ENCODE measurements at places on chromosomes 12 and 14.

DNA sequence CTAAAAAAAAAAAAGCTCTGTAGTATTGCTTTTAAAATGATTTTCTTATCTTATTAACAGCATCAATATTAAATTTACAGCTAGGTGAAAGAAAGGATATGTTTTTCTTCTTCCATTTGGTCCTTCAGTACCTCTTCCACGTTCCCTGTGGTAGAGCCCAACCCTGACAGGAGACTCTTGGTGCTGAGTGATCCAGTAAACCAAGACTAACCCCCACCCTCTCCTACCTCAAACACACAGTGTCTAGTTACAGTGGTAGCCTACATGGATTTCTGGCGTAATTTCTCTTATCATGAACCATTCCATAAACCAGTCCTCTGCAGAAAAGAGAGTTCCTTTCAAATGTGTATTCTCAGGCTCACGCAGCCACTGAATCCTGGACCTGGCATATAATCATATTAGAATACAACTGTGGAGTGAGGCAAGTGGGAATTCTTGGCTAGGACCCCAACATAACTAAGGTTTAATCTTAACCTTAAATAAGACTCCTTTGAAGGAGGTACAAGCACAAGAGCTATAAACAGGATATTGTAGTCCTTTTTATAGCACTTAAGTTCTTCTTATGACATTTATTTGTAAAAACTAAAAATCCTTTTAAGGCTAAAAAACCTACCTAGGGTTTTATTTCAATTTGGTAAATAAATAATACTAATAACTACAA is 27.1 kb downstream of the TXNRD1 start:
- no peak for DNase-seq

GRCh38 chr12:120584343-120585149 is 3.3 kb upstream of the POP5 start:
- no peak for DNase-seq

DNA sequence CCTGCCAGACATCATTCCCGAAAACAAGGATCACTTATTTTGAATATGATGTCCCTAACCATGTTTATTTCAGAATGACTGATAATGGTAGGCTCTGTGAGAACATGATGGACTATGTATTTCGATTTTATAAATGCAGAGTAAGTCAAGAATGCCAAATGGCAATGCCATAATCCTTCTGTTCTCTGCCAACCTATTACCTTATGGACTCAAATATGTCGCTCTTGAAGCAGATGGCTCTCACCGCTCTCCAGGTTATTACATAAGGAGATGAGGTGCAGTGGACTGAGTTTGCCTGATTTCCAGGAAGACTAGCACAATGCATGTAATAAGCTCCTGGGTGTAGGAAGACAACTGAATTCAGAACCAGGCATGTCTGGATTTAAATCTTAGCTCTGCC is 227.2 kb downstream of the BTG1 start:
- DNase-seq = no peak

DNA sequence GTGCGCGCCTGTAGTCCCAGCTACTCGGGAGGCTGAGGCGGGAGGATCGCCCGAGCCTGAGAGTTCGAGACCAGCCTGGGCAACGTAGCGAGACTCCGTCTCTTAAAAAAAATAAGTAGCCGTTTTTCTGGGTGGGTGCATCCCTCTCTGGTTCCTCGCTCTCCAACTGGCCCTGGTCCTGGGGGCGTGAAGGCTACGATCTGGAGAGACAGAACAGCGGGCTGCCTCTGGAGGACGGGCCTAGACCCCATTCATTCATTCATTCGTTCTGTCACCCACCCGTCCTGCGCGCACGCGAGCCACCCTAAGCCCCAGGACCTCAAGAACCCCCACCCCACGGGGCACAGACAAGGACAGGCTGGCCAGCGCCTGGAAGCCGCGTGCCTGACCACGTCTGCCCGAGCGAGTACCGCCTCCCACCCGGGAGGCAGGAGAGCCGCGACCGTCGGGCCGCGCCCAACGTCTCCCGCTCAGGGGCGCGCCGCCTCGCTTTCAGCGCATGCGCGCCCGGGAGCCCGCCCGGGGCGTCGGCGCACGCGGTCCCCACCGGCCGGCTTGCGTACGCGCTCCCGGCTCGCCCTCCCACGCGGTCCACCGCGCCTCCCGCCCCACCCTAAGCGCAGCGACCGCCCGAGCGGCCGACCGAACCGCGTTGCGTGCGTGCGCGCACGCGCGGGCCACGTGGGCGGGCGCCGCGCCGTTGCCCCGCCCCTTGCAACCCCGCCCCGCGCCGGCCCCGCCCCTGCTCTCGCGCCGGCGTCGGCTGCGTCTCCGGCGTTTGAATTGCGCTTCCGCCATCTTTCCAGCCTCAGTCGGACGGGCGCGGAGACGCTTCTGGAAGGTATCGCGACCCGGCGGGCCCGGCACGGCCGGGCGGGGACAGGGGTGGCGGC is at the start of gene RAN:
RAN (plus strand) TSS at position 781 of the 893 bp plus-strand sequence. CDS start 528 bp downstream, outside the sequence.
- DNase-seq = peak; percentile 94

- DNase-seq = no peak
Observed at GRCh38 chr12:47718531-47718930, 6.8 kb downstream of the ENDOU start.

DNA sequence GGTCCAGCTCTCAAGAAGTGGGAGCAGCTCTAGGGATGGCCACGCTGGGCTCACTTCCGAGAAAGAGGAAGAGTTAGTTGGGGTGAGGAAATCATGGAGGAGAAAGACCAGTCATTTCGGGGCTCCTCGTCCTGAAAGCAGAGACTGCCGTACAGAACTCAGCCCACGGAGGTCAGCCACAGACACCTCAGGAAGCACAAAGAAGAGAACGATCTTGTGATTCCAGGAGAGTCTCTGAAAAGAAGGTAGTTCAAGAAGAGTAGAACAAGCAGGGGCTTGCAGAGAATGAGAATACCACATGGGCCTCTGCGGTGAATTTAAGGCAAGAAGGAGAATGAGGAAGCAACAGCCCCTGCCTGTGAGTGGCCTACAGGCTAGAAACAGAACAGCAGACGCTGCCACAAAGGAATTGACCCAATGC is 311.9 kb downstream of the CACNA1C start:
- no peak for DNase-seq

- peak; percentile 2 for DNase-seq
Observed at GRCh38 chr12:82650627-82651337, 35.9 kb upstream of the TMTC2 start.

GRCh38 chr12:107327651-107328182 is 234.4 kb upstream of the CRY1 start:
- no peak for DNase-seq

GRCh38 chr14:51328064-51328771 is 88.2 kb downstream of the TMX1 start:
- peak; percentile 57 for DNase-seq

GRCh38 chr12:11724888-11725311 is 75.4 kb downstream of the ETV6 start:
- peak; percentile 79 for DNase-seq

- DNase-seq = no peak
Observed at GRCh38 chr12:108523365-108523764, 8.3 kb downstream of the FICD start.

DNA sequence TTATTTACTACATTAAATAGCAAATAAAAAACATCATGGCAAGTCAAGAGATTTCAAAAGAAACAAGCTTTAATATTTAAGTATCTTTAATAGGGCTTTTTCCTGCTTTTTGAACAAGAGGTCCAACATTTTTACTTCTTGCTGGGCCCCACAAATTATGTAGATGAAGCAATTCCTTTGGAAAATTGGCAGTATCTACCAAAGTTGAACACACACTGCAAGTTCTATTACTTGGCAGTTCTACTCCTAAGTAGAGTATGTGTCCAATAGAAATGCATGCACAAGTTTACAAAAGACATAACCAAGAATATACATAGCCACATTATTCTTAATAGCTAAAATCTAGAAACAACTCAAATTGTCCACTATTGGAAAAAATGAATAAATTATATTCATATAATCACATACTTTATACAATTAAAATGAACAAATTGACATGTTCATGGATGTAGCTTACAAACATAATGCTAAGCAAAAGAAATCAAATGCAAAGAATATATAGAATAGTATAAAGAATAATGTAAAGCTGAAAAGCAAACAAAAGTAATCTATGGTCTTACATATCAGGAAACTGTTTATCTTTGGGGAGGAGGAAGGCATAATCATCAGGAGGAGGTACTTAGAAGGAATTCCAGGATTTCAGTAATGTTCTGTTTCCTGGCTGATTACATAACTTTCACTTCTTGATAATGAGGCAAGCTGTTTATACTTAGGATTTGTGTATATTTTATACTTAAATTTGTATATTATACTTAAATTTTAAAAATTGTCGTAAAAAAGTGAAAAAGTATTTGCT is 6.5 kb upstream of the TMBIM4 start:
- DNase-seq = no peak

GRCh38 chr12:104215638-104216297 is at the start of gene TXNRD1:
TXNRD1 (plus strand) TSS chr12:104215779; CDS start chr12:104215803, 24 bp downstream.
- DNase-seq = peak; percentile 70

DNA sequence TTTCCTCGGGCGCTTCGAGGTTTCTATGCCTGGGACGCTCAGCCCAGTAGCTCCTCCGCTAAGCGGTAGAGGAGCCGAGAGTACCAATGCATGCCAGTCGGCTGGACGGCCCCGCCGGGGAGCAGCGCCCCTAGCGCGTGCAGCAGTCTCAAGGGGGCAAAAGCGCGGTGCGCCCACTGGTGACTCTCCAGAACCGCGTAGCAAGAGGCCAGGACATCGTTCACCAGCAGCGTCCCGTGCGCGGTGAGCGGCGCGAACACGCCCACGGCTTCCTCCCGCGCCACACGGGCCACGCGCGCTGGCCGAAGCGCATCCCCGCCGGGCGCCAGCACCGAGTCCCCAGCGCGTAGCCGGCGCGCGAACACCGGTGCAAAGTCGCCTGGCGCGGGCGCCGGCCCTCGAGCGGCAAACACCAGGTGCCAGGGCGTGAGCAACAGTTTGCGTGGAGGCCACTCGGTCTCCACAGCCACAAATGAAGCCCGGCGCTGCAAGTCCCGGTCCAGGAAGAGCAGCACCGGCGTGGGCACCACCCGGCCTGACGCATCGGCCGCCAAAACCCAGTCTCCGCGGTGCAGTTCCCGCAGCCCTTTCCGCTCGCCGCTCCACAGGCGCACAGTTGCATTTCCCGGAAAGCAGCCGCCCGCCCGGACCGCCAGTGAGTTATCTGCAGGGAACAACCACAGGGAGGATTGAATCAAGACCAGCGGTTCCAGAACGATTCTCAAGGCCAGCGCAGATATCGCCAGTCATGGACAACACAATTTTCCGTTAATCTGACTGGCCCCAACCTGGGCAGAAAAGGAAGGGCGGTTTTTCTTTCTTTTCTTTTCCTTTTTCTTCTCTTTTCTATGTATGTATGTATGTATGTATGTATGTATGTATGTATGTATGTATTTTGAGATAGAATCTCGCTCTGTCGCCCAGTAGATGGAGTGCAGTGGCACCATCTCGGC is 4.5 kb downstream of the DHH start:
- peak; percentile 41 for DNase-seq

- DNase-seq = no peak
Observed at GRCh38 chr12:103442822-103443221, 52.9 kb downstream of the C12orf42 start.

- DNase-seq = no peak
Observed at GRCh38 chr14:101835566-101835965, 74.1 kb downstream of the PPP2R5C start.

- DNase-seq = no peak
Observed at GRCh38 chr12:58965568-58965967, 45.3 kb upstream of the LRIG3 start.

GRCh38 chr12:67025543-67026114 is 243.5 kb upstream of the CAND1 start:
- peak; percentile 37 for DNase-seq

DNA sequence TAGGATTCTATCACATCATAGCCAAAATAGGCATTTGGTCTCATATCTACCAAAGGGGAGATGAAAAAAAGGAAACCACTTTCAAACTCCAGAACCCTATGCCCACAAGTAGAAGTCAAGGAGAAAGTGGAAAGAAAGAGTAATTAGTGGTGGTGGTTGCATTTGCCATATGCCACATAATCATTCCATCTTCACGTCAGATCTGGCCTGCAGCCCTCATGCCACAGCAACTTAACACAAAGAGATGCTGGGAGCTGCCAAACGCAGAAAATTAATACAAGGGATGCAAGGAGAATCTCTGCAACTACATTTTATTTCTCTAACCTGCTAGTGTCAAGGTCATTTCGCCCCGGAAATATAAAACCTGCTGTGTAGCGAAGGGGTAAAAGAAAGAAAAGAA is 148.6 kb upstream of the FOXN3 start:
- DNase-seq = no peak

DNA sequence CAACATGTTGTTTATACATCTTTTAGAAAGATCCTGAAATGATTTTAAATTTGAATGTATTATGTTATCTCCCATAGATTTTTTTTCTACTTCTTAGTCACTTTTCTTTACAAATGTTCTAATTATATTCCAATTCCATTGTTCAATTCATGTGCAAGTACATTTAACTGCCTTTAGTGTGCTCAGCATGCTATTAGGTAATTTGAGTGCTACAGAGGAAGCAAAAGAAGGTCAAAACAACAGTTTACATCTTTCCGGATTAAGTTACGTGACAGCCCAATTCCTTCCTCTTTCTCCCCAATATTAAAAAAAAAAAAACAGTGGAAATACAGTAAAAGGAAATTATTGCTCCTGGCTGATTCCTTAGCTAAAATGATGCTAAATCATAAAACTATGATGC is 98.3 kb downstream of the RTN1 start:
- DNase-seq = no peak

DNA sequence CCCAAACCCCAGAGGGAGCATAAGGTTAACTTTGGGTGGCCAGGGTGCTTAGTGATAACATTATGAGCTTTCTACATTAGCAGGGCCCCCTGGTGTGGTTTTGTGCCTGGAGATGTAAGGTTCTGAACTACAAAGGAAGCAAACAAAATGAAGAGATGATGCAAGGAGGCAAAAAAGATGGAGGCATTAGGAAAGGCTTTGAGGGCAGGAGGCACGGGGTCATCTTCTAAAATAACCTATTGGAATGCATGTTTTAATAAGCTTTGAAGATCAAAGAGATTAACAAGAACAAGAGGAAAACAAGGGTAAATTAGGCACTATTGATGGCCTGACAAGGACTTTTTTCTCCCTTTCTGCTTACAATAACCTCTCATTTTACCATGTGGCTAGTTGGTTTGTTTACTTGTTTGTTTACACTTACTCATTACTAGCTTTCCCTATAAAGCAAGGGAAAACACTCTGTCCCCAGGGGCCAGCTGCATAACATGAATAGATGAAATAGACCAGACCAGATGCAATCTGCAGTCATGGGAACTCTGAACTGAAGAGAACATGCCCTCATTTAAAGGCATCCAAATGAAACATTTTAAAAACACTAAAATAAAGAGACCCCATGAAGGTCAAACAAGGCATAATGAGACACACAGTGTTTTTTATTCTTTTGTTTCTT is 390.3 kb downstream of the DIO2 start:
- no peak for DNase-seq
